ENCODE measurements at places on chromosomes 12 and 14.

GRCh38 chr12:3655328-3655900, 97.5 kb downstream of the CRACR2A start:
- DNase-seq = no peak

- no peak for DNase-seq
These were observed 238.7 kb downstream of the ATXN7L3B start for GRCh38 chr12:74776378-74776777.

DNA sequence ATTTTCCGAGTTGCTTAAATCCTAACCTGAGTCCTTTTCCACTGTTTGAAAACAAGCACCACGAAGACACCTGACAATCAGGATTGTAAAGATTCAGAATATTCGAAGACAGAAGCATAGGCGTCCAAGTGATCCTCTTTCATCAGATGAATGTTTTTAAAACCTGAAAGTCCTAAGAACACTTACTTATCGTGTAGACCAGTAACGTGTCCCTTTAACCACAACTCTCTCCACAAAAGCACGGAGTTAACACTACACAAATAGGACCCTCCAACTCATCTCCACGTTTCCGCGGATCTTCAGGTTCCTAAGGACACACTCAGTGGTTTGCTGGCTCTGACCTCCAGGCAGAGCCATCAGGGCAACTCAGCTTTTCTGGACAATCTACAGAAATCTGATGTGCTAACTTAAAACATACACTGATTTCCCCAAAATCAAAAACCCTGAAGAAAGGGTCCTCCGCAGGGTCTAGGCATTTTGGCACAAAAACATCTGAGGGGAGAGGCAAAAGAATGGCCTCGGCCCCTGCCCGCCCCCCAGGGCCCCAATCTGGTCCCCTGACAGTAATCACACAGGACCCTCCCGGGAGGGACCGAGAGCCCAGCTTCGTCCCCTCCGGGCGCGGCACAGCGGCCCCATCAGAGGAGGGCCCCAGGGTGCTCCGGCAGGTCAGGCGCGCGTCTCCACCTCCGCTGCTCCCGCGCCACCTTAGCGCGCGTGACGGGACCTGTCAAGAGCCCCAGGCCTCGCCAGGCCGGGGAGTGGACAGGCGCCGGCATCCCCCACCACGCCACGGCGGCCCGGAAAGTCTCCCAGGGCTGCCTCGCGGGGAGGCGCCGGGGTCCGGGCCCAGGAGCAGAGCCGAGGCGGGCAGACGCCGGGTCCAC, 925 bp downstream of the DICER1 start:
- peak; percentile 14 for DNase-seq

- DNase-seq = no peak
These were observed 31.9 kb downstream of the CCDC88C start for GRCh38 chr14:91385697-91386096.

DNA sequence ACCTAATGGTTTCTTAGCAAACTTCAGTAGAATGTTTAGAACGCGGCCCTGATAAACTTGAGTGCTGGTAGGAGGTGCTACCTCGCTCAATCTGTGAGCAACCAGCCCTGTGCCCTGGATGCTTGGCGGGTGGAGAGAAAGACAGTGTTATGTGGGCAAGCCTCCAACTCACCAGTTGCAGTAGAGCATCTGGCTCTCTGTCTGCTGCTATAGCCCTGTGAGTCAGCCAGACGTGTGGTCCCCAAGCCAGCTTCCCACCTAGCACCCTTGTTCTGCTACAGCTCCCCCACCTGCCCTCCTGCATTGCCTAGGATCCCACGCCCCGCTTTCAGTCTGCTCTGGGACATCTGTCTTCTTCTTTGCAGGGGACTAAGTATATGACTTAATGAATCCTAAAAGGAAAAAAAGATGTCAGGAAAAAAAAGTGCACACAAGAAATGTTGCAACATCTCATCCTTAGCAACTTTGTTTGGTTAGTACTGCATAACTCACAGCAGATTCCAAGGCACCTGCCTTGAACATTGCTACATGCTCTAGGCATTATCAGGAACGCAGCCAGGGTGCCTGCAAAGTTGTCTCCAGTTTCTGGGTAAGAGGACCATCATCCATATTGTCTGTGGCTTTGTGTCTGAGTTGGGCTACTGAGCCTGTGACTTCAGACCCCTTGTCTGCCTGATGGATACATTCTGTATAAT, 13.6 kb downstream of the SNRNP35 start:
- no peak for DNase-seq

GRCh38 chr14:99035712-99036610, 236.0 kb downstream of the BCL11B start:
- peak; percentile 70 for DNase-seq

DNA sequence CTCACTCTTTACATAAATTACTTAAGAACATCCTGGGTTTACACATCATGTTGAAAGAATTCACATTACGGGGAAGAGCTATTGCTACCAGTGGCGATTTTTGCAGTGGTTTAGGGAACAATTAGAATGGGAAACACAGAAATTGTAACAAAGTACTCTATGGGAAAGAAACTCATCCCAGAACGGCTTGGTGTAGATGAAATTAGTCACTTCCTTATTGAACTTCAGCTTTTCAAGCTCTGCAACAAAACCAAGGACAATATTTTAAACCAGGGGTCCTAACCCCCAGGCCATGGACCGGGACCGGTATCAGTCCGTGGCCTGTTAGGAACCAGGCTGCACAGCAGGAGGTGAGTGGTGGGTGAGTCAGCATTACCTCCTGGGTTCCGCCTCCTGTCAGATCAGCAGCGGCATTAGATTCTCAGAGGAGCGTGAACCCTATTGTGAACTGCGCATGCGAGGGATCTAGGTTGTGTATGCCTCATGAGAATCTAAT, 32.3 kb upstream of the FICD start:
- no peak for DNase-seq

GRCh38 chr12:46919666-46920400, 94.0 kb upstream of the SLC38A4 start:
- no peak for DNase-seq

DNA sequence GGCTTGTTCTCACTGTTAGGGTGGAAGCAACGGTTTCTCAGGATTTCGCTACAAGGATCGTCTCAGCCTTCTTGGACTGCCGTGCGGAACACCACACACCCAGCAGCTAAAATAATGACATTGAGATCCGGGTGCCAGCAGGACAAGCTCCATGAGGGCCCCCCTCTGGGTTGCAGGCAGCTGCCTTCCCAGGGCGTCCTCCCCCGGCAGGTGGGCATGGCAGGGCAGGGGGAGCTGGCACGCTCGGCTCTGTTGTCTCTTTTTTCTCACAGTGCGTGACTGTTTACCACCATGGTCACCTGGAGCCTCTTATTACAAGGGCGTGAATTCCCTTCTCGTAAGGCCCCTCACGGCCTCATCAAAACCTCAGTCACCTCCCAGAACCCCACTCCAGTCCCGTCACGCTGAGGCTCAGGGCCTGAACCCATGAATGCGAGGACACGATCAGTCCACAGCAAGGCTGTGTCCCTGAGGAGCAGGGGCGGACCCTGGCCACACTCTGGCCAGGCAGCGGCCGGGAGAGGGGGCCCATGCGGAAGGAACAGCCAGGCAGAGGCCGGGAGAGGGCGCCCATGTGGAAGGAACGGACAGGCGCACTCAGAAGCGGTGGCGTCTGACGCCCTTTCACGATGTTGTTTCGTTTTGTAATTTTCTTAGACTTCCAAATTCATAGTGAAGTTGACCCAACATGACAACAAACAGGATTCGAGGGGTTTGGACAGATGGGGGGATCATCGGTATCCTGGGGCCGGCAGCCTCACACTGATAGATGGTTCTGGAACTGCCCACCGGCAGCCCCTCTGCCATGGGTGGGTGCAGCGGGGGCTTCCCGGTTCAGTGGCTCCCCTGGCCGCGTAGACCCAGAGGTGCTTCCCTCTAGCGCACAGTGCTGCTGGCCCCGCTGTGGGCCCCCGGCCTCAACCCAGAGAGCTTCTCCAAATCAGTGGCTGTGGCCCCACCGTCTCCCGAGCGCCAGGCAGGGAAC, 10.0 kb downstream of the LRCOL1 start:
- DNase-seq = no peak

All from amniotic stem cell (primary cell).